Caudate nucleus (tissue), 63 donors: ENCODE measurements at places on chromosomes 13 and 19.

- DNase-seq = peak; percentile 21
Measured at GRCh38 chr19:42081584-42082203, 5.7 kb downstream of the ZNF574 start.

DNA sequence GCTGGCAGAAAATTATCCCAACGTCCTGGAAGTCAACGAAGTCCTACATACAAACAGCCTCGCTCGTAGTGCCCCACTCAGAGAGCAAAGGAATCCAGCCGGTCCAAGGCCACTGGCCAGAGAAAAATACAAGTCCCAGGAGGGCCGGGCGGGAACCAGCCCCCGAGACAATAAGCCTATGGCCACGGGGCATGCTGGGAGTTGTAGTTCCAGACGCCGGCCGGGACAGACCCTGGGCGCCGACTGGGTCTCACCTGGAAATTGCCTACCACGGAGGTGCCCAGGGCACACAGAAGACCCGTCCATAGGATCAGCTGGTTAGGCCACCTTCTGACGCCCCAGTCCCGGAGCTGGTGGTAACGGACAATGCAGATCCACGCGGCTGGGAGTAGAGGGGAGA is 5.4 kb downstream of the TMEM150B start:
- DNase-seq = no peak

DNA sequence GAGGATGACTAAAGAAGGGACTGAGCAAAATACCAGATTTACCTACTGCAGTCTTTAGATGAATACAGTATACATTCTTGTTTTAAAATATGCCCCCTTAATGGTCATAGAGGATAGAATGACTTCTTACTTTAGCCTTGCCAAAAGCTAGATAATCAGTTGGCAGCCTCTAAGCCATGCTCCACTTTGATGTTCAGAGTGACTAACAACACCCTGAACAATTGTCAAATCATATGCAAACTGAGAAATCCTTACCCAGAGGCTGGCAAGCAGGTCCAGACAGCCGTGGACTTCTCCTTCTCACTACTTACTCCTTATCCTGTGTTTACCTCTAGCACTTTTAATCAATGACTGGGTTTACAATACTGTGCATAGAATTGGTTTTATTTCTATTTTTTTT is 23.6 kb upstream of the PHF11 start:
- no peak for DNase-seq

DNA sequence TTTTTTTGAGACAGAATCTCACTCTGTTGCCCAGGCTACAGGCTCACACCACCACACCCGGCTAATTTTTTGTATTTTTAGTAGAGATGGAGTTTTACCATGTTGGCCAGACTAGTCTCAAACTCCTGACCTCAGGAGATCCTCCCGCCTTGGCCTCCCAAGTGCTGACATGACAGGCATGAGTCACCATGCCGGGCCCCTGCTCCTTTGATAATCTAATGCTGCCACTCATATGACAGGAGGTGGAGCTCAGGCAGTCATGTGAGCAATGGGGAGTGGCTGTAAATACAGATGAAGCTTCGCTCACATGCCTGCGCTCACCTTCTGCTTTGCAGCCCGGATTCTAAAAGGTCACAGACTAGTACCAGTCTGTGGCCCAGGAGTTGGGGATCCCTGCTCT is 25.1 kb downstream of the ARHGEF18 start:
- no peak for DNase-seq
